GM12891 (cell line): ENCODE measurements at places on chromosomes 1 and 21.

DNA sequence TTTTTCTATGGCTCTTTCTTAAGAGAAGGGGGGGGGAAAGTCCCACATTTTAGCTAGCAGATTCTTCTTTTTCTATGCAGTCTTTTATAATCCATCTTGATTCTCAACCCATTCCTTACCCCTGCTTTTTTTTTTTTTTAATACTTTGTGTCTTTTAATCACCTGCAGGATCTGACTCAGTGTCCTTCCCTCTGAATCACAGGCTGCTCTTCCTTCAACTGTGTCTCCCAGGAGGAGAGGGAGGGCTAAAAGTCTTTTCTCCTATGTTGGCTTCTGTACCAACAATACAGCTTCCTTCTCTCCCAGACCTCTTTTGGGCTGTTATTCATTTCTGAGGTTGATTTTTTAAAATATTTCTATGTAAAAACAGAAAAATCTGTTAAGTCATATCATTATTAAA, 686.2 kb downstream of the ADGRL2 start:
- no peak for DNase-seq

DNA sequence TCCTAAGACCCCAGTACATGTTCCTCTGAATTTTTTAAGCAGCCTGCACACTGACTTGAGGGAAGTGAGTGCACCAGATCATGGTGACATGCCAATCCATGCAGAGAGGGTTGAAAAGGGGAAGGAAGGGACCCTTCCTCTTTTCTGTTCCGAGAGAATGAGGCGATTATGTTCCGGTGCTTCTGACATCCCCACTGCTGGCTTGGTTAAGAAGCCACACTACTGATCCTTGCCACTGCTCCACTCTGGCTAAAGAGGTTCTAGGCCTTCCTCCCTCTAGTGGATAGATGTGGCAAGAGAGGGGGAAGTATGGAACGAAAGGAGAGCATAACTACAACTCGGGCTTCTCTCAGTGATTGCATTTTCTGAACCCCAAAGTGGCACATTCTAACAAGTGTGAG, 1.8 kb upstream of the CYB5R1 start:
- peak; percentile 60 for DNase-seq

- DNase-seq: no peak
These were observed 82.2 kb downstream of the FMN2 start for GRCh38 chr1:240173836-240174235.

DNA sequence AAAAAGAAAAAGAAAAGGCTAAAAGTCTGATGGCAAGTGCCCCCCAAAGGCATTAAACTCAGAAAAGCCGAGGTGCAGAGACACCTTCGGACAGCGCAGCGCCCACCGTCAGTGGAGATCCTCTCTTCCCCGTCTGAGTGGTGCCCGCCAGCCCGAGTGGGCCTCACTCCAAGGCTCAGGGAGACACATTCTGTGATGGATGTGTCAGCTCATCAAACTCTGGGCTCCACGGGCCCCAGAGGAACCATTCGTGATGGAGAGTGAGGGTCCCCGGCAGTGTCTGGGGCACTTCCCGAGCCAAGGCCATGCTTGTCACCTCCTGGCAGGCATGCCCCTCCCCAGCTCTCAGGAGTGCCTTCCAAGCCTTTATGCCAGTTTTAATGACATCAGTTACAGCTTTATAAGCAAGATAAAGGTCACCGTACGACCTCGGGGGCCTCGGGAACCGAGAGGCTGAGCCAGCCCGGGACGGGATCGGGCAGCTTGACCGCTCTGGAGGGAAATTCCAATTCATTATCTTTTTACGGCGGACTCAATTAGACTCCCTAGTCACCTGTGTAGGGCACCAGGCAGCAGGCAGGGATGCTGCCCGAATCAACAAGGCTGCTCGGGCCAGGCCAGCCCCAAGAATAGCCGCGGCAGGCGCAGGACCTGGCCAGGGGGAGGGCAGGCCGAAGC, 49.5 kb downstream of the MORN1 start:
- no peak for DNase-seq

- no peak for DNase-seq
These were observed 19.2 kb upstream of the SLC44A5 start for GRCh38 chr1:75630004-75630594.

- no peak for DNase-seq
These were observed 61.4 kb downstream of the PPP2R5A start for GRCh38 chr1:212346601-212347000.

DNA sequence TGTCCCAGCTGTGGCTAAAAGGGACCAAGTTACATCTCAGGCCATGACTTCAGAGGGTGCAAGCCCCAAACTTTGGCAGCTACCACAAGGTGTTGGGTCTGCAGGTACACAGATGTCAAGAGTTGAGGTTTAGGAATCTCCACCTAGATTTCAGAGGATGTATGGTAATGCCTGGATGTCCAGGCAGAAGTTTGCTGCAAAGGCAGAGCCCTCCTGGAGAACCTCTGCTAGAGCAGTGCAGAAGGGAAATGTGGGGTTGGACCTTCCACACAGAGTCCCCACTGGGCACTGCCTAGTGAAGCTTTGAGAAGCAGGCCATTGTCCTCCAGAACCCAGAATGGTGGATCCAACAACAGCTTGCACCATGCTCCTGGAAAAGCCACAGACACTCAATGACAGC, 10.1 kb upstream of the PHGDH start:
- no peak for DNase-seq

- DNase-seq: no peak
These were observed 217.8 kb downstream of the DAB1 start for GRCh38 chr1:57206038-57206437.

DNA sequence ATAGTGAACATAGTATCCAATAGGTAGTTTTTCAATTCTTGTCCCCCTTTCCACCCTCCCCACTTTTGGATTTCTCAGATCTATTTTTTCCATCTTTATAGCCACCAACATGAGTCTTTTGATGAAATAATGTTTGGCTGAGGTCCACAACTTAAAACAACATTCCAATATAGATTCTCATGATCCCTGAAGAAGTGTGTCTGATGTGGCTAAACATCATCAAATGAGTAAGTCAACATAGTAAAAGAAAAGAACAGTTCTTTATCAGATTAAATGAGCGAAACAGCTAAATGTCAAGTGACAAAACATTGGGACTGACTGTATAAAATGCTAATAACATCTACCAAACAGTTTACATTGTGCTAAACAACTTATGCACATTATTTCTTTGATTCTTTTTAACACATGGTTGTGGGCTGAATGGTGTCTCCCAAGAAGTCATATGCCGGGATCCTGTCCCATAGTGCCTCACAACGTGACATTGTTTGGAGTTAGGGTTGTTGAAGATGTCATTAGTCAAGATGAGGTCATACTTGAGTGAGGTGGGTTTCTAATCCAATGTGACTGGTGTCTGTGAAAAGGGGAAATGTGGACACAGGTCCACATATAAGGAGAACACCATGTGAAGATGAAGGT, 453.6 kb downstream of the LTN1 start:
- no peak for DNase-seq

GRCh38 chr1:154769193-154769895, 100.7 kb downstream of the KCNN3 start:
- DNase-seq: no peak

DNA sequence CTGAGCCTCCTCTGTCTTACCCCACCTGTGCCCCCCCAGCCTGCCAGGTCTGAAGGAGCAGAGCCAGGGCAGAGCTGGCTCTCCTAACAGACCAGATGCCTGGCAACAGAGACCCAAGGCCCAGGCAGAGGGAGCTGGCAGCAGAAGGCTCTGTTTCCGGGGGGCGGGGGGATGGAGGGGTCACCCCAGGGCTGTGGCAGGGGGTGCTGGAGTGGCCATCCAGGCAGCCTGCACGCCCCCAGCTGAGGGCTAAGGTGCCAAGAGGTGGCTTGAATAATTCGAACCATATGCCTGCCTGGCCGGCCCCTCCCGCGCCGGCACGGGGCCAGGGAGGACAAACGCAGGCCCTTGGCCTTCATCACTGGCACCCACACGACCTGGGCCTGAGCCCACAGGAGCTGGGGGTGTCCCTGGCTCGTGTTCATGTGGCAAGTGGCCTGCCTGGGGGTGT, 16.0 kb upstream of the PLEKHG5 start:
- DNase-seq: no peak

DNA sequence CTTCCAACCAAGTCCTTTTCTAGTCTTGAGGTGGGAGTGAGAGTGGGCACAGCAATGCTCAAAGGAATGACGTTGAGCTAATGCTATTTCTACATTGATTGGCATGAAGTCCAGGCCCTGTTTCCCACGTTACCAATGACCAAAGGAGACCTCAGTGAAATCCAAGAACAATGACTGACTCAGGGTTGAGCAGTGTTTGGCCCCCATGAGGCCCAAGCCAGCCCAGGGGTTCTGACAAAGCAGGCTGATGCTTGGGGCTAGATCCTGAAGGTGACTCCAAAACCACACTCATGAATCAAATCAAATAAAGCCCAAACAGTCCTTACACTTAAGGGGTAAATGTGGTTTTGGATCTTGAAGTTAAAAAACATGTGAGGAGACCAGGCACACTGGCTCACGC, 278.5 kb upstream of the GJB5 start:
- DNase-seq: no peak
